ENCODE measurements at places on chromosomes 16 and 17.

GRCh38 chr17:81956607-81957589 lies 4.1 kb downstream of the NOTUM start:
- no peak for DNase-seq

DNA sequence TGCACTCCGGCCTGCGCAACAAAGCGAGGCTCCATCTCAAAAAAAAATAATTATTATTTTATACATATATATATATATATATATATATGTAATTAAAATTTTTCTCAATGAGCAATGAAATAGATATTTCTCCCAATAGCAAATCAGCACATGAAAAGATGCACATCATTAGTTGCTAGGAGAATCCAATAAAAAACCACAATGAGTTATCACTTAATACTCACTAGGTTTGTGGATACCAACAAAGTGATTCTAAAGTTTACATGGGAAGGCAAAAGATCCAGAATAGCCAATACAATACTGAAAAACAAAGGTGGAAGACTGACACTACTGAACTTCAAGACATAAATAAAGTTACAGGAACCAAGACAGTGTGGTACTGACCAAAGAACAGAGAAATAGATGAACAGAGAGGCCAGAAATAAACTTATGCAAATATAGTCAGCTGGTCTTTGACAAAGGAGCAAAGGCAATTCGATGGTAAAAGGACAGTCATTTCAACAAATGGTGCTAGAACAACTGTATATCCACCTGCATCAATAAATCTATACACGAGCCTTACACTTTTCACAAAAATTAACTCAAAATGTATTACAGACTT lies 13.6 kb downstream of the SMG6 start:
- DNase-seq: no peak

- DNase-seq: peak; percentile 53
These were observed 19.9 kb downstream of the TLE7 start for GRCh38 chr16:71421911-71422310.

DNA sequence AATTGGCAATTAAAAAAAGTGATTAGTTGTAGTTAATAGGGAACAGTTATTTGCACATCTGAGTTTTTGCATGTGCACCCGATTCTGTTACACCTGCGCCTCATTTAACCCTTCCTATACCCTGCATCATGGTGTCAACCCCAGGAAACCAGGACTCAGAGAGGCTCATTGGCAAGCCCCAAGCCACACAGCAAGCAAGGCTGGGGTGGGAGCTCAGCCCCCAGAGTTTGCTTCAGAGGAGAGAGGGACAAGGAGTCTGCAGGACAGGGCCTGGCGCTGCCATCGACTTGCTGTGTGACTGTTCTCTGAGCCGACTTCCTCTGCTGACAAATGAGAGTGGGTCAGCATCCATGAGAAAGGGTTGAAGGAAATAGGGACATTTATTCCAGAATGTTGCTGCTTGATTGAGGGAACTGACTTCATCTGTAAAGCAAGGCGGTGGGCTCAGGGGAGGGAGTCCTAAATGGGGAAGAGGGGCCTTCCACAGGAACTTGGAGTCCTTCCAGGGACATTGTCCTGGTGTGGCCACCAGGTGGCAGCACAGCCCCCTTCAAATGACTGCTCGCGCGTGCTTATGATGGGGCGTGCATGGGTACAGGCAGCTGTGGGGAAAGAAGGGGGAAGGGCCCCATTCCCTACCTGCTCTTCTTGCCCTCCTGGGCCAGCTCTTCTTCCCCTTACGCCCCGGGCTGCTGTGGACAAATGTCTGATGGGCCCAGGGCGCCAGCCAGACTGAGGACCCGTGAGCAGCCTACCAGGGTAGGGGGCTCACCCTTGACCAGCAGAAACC lies 51.6 kb downstream of the NT5M start:
- DNase-seq: peak; percentile 84

DNA sequence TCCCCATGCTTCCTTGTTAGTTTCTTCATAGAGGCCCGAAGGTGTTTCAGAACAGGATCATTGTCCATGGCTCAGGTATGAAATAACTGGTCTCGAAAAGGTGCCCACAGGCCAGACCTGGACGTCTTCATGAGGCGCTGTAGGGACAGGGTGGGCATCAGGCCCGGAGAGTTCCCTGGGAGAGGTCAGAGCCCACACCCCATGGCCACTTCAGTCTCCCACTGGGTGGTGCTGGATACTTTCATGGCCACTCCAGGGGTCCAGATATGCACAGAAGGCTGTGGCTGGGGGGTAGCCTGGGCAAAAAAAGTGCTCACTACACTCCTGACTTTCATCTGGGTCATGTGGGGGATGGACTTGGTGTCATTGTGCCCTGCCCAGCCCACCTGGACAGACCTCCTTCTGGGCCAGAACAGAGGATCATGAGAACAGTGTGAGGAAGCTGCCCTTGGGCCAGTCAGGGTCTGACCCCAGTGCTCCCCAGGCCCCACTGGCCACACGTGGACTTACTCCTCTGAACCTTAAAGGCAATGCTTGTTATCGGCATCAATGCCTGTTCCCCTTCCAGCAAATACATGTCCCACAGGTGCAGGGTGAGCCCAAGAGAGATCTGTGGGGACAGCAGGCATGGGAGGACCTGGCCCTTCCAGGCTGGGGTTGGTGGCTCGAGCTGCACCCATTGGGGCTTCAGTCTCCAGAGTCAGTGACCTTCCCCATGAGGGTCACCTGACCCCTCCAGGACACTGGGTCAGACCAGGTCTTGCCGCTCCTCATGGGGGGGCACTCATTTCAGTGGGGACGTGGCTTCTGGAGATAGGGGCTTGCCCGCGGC lies 36.9 kb downstream of the LGALS9 start:
- no peak for DNase-seq
